ENCODE measurements at places on chromosomes 1 and 21.
A peak's percentile ranks its signal among the peaks of the same experiment; 100 is the strongest.

DNA sequence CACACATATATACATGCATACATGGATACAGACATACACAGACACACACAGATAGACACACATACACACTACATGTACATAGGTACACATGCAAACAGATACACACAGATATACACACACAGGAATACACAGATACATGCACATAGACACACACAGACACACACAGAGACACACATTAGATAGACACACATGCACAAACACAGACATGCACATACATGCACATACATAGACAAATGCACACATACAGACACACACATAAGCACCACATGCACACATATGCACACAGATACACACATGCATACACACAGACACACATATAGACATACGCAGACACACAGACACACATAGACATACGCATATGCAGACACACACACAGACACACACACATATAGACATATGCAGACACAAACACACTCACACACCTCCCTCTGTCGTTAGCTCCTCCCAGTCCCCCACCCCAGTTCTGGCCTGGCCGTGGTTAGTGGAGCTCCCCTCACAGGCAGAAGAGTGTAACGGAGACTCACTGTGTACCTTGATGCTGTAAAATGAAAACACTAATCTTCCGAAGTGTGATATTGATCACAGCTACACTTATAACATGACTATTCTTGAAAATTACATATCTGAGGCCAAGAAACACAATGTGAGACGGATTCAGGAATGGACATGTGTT lies 7.6 kb downstream of the UBASH3A start:
- DNase-seq, result peak; percentile 56

- DNase-seq, result no peak
Observed at GRCh38 chr1:26403656-26404055, 7.0 kb upstream of the LIN28A start.

DNA sequence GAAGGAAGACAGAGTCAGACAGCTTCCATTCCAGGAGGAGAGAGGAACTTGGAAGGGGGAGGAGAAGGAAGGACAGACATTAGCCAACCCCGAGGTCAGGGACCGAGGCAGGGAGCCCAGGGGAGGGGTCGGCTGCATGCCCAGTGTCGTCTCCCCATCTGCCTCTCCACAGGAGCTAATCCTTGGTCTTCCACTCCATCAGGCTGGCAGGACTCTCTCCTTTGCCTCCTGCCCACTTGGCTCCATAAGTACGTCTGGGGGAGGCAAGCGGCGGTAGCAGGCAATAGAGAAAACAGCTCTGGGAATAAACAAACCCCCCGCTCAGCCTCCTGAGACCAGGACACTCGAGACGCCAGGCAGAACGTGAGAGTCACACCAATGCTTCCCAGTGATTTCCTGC lies 71.3 kb downstream of the GRIK3 start:
- no peak for DNase-seq

GRCh38 chr1:147613506-147613905 lies 56.8 kb downstream of the ACP6 start:
- DNase-seq, result no peak

DNA sequence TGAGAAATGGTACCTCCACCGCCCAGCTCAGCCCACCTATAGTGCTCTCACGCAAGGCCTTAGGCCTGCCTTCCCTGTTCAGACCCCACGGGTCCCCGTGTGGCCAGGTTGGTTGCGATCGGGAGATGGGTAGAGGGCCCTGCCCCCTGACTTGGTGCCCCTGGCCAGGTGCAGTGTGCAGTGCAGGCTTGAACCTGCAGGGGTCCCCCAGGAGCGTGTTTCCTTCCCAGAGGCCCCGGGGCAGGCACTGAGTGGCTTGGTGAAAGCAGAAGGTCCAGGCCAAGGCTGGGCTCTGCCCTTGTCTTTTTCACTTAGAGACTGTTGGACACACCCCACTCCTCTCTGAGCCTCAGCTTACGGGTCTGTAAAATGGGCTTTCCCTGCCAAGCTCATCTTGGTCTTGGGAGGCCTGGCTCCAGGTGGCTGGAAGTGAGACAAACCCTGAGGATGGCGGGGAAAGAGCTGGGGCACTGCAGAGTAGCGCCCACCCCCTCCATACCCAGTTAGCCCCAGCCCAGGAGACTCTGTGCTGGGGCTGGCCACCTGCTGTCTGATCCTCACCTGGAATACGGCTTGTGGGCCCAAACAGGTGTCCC lies 9.3 kb upstream of the HES5 start:
- peak; percentile 66 for DNase-seq

DNA sequence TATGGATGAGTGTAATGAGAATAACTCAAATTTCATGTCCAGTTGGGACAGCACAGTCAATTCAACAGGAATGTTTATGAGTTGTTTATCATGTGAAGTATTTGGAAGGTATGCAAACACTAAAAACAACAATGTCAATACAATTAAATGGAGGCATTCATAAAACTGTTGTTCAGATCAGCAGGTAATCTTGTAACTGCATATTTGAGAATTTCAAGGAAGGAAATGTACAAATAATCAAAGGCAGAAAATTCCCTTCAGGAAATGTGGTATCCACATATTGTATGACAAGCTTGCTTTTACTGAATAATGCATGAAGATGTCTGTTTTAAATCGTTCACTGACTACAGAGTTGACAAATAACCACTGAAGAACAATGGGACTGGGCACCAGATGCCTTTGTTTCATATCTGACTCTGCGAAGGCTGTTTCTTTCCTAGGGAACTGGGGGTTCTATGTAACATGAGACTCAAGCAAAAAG lies 198.3 kb downstream of the LTN1 start:
- DNase-seq, result no peak

- no peak for DNase-seq
Observed at GRCh38 chr1:104906141-104906540, 1156.4 kb downstream of the AMY1C start.

DNA sequence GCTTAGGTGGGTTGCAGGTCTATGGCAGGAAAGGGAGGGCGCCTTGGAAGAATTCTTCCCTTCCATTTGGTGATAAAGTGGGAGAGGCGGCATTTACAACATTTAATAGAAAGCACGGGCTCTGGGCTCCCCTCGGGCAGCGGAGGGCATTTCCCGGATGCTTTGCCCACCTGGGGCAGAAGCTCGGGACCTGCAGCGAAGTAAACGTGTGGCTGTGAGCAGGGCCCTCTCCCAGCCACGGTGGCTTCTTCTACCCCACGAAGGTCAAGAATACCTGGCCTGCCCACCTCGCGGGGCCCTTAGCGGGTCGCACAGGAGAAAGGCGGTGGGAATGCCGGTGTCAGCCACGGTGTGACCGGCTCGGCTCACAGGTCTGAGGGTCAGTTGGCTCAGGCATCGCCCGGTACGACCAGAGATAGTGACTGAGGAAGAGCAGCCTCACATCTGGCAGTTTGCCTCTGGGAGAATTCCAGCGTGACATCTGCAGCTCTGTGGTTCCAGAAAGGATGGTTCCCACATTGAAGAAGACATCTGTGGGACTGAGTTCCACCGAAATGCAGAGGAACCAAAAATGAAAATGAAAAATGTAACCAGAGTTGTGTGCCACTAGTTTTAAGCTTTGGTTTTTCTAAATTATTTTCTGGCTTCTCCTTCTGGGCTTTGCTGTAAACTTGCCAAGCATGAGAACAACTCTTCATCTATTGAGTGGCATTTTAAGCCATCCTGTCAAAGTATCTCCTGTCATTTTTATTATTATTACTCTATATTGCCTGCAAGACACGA lies 720 bp upstream of the F3 start:
- no peak for DNase-seq

DNA sequence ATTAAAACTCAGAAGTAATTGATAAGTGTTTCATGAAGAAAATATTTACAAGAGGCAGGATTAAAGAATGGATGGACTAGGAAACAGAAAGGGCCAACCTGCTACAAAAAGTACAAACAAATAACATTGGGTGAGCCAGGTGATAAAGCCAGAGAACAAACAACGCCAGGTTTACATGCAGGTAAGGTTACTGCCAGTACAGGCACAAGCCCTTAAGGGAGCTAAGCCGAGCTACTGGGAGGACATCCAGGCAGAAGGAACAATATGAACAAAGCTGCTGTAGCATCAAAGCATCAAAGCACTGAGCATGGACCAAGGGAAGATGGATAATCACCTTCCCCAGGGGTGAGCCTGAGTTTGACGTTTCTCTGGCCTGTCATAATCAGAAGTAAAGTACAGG lies 380.7 kb downstream of the SEC16B start:
- no peak for DNase-seq

- no peak for DNase-seq
Observed at GRCh38 chr1:109761227-109762038, 2.3 kb downstream of the EPS8L3 start.

DNA sequence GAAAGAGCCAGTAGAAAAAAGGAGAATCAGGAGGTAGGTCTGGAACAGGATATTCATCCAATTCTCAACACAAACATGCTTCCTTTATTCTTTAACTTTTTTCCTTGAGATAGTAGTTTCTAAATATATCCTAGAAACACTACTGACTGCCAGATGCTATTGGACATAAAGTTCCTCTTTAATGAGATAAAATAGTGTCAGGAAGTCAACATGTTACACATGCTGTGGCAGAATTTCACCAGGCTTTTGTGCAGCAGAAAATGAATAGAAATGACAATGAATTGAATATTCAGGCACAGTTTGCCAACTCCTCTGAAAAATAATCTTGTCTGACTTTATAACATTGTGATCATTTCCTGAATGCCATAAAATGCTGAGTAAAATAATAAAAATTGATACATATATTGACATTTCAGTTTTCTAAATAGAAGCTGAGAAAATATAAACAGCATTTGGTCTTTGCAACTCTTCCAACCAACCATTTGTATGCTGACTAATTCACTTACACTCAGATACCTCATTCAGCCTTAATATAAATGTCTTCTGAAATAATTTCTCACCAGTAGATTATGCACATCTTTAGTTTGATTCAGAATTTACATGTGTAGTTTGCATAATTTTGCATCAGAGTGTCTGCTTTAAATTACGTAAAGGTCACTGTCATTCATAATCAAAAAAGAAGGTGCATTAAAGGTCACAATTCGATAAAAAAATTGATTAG lies 486.1 kb upstream of the ADGRL2 start:
- no peak for DNase-seq

DNA sequence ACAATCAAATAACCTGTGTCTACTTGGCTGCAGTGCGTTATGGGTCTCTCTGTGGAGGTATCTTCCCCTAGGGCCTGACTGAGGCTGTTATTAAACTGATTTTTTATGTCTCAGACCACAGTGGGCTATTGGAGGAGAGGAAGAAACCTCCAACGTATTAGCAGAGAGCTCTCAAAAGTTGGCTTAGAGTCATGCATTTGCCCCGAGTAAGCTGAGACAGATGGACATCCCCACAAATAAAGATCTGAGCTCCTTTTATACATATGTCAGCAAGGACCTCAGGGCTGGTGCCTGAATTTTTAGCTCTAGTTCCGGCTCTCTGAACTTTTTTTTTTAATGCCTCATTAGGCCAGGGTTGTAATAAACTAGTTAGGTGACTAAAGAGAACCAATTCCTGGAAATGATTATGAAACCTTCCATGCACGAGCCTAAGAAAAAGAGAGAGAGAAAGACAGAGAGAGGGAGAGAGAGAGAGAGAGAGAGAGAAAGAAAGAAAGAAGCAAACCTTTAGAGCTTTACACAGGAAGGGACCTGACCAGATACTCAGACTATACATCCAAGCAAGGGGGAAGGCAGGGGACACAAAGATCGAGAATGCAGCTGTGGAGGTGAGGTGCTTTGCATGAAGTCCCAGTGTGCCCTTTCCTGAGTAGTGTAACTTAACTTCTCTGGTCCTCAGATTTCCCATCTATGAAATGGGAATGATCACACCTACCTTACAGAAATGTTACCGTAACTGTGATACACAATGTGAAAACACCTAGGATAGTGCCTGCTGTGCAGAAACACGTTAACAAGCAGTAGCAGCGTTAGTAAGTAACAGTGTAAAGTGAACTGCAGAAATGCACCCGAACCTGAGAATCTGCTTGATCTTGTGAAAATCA lies 8.4 kb upstream of the PIGR start:
- no peak for DNase-seq

- DNase-seq, result no peak
Observed at GRCh38 chr1:154575951-154576566, 8.5 kb downstream of the CHRNB2 start.

GRCh38 chr1:101993710-101994109 lies 3.0 kb downstream of the OLFM3 start:
- DNase-seq, result no peak

DNA sequence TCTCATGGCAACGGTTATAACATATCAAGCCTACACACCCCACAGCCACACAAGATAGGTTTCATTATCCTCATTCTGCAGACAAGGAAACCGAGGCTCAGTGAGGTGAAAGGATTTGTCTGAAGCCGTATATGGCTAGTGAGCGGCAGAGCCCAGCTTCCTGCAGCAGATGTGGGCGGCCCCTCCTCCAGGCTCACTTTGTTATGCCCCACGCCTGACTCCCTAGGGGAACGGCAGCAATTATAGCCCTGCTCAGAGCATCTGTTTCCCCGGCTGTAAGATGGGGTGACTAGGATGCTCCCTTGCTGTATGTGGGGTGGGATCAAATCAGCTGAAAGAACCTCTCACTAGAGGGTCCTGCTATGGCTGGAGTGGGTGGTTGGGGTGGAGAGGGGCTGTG lies 22.1 kb downstream of the GRHL3 start:
- no peak for DNase-seq

DNA sequence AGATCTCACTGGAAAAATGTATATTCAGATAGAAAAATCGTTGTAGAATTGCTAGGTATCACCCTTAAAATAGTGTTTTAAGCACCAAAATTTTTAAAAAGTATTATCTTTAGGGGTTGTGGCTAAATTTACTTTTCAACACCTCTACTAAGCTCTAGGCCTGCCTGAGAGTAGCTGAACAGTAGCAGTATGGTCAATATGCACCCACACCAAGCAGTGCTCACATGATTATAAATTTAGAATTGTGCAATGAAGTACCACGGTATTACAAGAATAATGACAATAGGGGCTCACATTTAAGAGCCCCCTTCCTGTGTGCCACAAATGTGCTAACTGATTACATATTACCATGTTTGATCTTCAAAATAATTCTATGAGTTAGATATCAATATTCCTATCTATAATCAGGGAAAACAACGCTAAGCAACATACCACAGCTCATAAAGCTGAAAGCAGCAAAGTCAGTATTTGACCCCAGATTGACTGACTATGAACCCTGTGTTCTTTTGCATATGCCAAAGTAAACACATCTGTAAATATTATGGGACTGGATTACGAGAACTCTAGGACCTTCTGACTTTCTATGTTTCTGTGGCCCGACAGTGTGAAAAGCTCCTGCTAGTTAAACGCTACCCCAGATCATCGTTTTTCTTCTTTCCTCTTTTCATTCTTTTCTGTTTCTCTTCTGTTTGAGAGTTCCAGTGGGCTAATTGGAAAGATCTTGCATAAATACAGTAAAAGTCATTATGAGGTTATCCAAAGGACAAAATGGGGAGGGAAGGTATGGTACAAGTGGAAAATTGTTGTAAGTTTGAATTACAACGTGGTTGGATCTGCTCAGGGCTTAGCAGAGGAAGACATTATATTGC lies 201.1 kb upstream of the C1orf87 start:
- DNase-seq, result no peak

DNA sequence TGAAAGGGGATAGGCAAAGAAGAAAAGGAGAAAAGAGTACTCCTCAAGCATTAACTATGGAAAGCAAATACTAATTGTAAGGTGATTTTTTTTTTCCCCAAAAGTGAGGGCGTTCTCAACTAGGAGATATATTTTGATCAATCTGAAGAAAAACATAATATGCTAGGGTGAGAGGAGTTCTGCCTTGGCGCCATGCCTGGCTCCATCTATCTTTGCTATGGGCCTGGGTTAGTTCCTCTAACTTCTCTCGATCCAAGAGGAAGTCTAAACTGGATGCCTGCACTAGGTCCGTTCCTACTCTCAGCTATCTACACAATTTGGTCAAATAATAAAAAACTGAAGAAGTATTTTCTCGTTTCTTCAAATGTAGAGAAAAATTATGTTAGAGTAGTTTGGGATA lies 20.5 kb downstream of the CNN3 start:
- DNase-seq, result no peak
